ENCODE measurements at places on chromosomes 12 and 14.

GRCh38 chr14:65277027-65277426 is 135.5 kb upstream of the FUT8 start:
- H3K27ac ChIP-seq = no peak overlapping the region
- DNase-seq = no peak
- H3K27me3 ChIP-seq = no peaks in the 10 kb centered on the region
- H3K4me3 ChIP-seq = no peak overlapping the region
- no peaks in the 10 kb centered on the region for H3K36me3 ChIP-seq

- H3K4me3 ChIP-seq = no peak overlapping the region
- H3K27me3 ChIP-seq = no peaks in the 10 kb centered on the region
- DNase-seq = no peak
Observed at GRCh38 chr12:32583534-32583933, 95.6 kb upstream of the DNM1L start.

- no peaks in the 10 kb centered on the region for H3K27me3 ChIP-seq
- H3K36me3 ChIP-seq = no peaks in the 10 kb centered on the region
- H3K27ac ChIP-seq = no peak overlapping the region
- H3K4me3 ChIP-seq = no peak overlapping the region
- H3K4me1 ChIP-seq = no peaks in the 10 kb centered on the region
Observed at GRCh38 chr12:16691624-16692023, 85.7 kb upstream of the LMO3 start.

GRCh38 chr14:88473791-88474190 is 81.0 kb downstream of the PTPN21 start:
- peak; percentile 50 for DNase-seq
- no peaks in the 10 kb centered on the region for H3K27me3 ChIP-seq
- no peak overlapping the region for H3K4me3 ChIP-seq
- peaks cover 1% of the 10 kb centered on the region for H3K4me1 ChIP-seq

DNA sequence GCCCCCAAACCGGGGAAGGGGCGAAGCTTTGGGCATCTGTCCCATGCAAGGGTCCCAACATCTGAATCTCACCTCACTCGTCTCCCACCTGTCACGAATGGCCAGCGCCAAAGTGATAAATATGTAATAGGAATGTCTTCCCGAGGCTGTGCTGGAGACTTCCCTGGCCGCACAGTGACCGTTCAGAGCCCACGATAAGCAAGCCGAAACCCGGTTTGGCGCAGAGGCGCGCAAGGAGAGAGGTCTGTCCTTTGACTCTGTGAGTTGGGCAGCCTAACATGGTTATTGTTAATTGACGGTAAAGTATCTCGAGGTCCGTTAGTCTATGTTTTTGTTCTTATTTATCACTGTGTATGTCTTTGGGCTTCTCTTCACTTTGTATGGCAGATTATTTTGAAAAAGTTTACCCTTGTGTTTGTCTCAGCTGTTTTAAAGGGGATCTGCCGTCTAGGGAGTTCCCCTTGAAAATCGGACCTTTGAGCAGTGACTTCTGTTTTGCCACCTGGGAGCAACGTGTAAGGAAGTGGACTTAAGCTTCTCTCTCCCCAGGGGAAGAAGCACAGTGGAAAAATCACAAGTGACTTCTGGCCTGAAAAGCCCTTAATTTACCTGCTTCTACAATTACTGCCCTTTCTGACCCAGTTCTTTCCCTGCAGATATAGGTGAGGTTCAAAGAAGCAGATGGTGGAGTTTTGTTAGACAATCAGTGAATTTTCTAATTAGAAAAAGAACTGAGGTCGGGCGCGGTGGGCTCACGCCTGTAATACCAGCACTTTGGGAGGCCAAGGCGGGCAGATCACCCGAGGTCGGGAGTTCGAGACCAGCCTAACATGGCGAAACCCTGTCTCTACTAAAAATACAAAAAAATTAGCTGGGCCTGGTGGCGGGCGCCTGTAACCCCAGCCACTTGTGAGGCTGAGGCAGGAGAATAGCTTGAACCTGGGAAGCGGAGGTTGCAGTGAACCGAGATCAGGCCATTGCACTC is 1.1 kb upstream of the TM9SF1 start:
- peak overlapping the region; percentile 84 for H3K4me3 ChIP-seq
- no peak for DNase-seq
- peak overlapping the region; percentile 96 for H3K27ac ChIP-seq
- H3K36me3 ChIP-seq = peaks cover 41% of the 10 kb centered on the region

DNA sequence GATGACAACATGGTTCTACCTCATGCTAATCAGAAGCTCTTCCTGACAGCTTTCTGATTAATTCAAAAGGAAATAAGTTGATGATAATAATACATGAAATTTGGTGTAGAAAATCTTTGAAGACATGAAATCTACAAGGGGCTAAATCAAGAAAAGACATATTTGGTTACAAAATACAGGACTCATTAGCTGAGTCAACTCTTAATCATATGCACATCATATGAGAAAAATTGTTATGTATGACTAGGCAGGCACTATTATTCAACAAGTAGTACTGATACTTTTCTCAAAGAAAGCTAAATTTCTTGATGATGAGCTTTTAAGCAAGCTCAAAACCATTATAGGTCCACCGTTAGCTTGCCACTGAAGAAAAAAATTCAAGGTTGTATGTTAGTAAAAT is 7.1 kb downstream of the ABCC9 start:
- peaks cover 5% of the 10 kb centered on the region for H3K27me3 ChIP-seq
- no peak overlapping the region for H3K27ac ChIP-seq
- no peak overlapping the region for H3K4me3 ChIP-seq
- no peaks in the 10 kb centered on the region for H3K4me1 ChIP-seq

DNA sequence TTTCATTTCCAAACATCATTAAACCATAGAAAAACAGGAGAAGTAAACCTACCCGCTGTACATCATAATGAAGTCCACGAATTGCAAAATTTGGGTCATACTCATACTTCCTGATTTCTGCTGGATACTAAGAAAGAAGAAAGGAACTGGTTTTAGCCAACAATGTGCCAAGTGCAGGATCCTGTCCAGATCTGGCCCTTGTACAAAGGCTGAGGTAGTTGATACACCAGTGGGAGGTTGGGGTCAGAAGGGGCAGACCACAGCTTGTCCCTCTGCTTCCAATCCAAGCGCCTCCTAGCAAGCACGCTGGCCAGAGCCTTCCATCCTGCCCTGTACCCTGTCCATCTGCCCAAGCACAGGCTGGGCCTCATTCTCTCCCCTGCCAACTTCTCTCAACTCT is 34.2 kb downstream of the NT5DC3 start:
- no peaks in the 10 kb centered on the region for H3K27me3 ChIP-seq
- DNase-seq = no peak
- no peak overlapping the region for H3K27ac ChIP-seq
- peaks cover 12% of the 10 kb centered on the region for H3K36me3 ChIP-seq

- H3K27me3 ChIP-seq = no peaks in the 10 kb centered on the region
- no peaks in the 10 kb centered on the region for H3K4me1 ChIP-seq
- H3K36me3 ChIP-seq = peaks cover 30% of the 10 kb centered on the region
- no peak overlapping the region for H3K4me3 ChIP-seq
- no peak overlapping the region for H3K27ac ChIP-seq
Observed at GRCh38 chr14:90319634-90320541, 11.9 kb downstream of the NRDE2 start.

GRCh38 chr14:85528080-85528896 is 1.7 kb upstream of the FLRT2 start:
- no peaks in the 10 kb centered on the region for H3K36me3 ChIP-seq
- peak; percentile 35 for DNase-seq
- H3K27ac ChIP-seq = peak overlapping the region; percentile 68
- H3K27me3 ChIP-seq = peaks cover 44% of the 10 kb centered on the region
- peak overlapping the region; percentile 60 for H3K4me3 ChIP-seq
- H3K4me1 ChIP-seq = peaks cover 48% of the 10 kb centered on the region
